Hair follicular keratinocyte (primary cell): ENCODE measurements at places on chromosomes 12 and 14. TPM values are rescaled to one million over a fixed set of nuclear protein-coding genes. Genes with fewer than 3 reads are reported as not detected.

The CIROP gene
- total RNA-seq = not detected in 2 replicates

The SMIM41 gene
- total RNA-seq = not detected in 2 replicates

The KERA gene
- not detected in 2 replicates for total RNA-seq

The NRL gene
- 1.2 and 2.2 TPM in 2 replicates for total RNA-seq

The SLC10A1 gene
- not detected in 2 replicates for total RNA-seq

The NPAS3 gene
- not detected in 2 replicates for total RNA-seq

The SMCO2 gene
- 0.31 TPM in 1 of 2 replicates, not detected in the other for total RNA-seq

The OR6C2 gene
- total RNA-seq = not detected in 2 replicates

The SCN8A gene
- 0.23 and 0.30 TPM in 2 replicates for total RNA-seq

The P2RX2 gene
- not detected in 2 replicates for total RNA-seq

The KRT6A gene
- total RNA-seq = 3,851 and 5,054 TPM in 2 replicates

The DAO gene
- total RNA-seq = not detected in 2 replicates

The SOAT2 gene
- total RNA-seq = not detected in 2 replicates

The PROX2 gene
- total RNA-seq = not detected in 2 replicates

The ZC2HC1C gene
- 0.57 TPM in 1 of 2 replicates, not detected in the other for total RNA-seq

The PTCSC3 gene
- not detected in 2 replicates for total RNA-seq

The CPM gene
- 5.9 and 6.6 TPM in 2 replicates for total RNA-seq

The RSRC2 gene
- total RNA-seq = 24.6 and 31.4 TPM in 2 replicates

The NAA30 gene
- 9.6 and 10.2 TPM in 2 replicates for total RNA-seq

The B4GALNT3 gene
- total RNA-seq = 10.5 and 14.4 TPM in 2 replicates

The MDGA2 gene
- 0.08 TPM in 1 of 2 replicates, not detected in the other for total RNA-seq

The ITGA5 gene
- 186 and 267 TPM in 2 replicates for total RNA-seq

The KRT6C gene
- total RNA-seq = 11.7 and 19.2 TPM in 2 replicates

The GDF3 gene
- total RNA-seq = not detected in 2 replicates

The BEST3 gene
- not detected in 2 replicates for total RNA-seq

The EML1 gene
- 0.86 and 2.2 TPM in 2 replicates for total RNA-seq

The HCAR2 gene
- total RNA-seq = 0.61 and 2.1 TPM in 2 replicates

The IFI27L1 gene
- 10.9 and 19.2 TPM in 2 replicates for total RNA-seq

The RERG gene
- total RNA-seq = not detected in 2 replicates

The MAP1LC3B2 gene
- total RNA-seq = 0.19 and 0.70 TPM in 2 replicates

The OTOGL gene
- total RNA-seq = 0.11 TPM in 1 of 2 replicates, not detected in the other

The KLRF1 gene
- total RNA-seq = 2.0 TPM in 1 of 2 replicates, not detected in the other

The PIWIL1 gene
- total RNA-seq = under 0.01 TPM in 1 of 2 replicates, not detected in the other

The PTGER2 gene
- total RNA-seq = 0.84 and 1.2 TPM in 2 replicates

The C2CD5 gene
- 11.5 and 32.6 TPM in 2 replicates for total RNA-seq

The DPY19L2 gene
- 0.70 and 2.9 TPM in 2 replicates for total RNA-seq

The GUCY2C gene
- 0.08 TPM in 1 of 2 replicates, not detected in the other for total RNA-seq

The ANO2 gene
- not detected in 2 replicates for total RNA-seq

The DENND5B gene
- 4.1 and 5.7 TPM in 2 replicates for total RNA-seq

The PKP2 gene
- 37.1 and 39.8 TPM in 2 replicates for total RNA-seq

The MYF5 gene
- not detected in 2 replicates for total RNA-seq

The PLXNC1 gene
- under 0.01 and 0.53 TPM in 2 replicates for total RNA-seq

The ASCL1 gene
- not detected in 2 replicates for total RNA-seq

The BLOC1S1 gene
- total RNA-seq = 88.8 and 102 TPM in 2 replicates

The EFS gene
- total RNA-seq = 8.2 and 10.1 TPM in 2 replicates

The CHGA gene
- not detected in 2 replicates for total RNA-seq

The SERPINA1 gene
- total RNA-seq = 2.8 and 18.9 TPM in 2 replicates

The ATL1 gene
- total RNA-seq = 2.6 and 15.1 TPM in 2 replicates

The CLEC2A gene
- not detected in 2 replicates for total RNA-seq

The BIN2 gene
- total RNA-seq = not detected in 2 replicates
